ENCODE measurements at places on chromosomes 13 and 19. TPM values are rescaled to one million over a fixed set of nuclear protein-coding genes. Genes with fewer than 3 reads are reported as not detected.
A peak's percentile ranks its signal among the peaks of the same experiment; 100 is the strongest.

The KCNC3 gene
- total RNA-seq = 11.9 TPM

The SETDB2 gene
- 9.5 TPM for total RNA-seq

DNA sequence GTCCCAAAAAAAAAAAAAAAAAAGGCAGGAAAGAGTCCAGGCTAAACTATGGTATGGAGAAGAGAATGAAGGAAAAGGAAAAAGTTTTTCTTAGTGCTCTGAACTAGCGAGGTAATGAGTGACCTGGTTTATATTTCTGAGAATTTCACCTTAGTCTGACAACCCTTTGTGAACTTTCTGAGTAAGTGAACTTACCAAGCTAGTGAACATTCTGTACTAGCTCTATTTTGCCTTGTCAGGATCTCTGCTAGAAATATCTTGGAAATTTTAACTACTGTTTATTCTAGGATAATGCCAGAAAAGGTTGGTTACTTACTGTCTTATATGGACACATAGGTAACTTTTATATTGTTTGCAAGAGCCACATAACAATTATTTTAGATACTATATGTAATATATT lies 4.4 kb downstream of the TRIM13 start:
- no peak for DNase-seq
- no peaks in the 10 kb centered on the region for H3K27me3 ChIP-seq
- no peak overlapping the region for H3K4me3 ChIP-seq
- H3K36me3 ChIP-seq = peaks cover 78% of the 10 kb centered on the region

- no peak overlapping the region for H3K4me3 ChIP-seq
- peaks cover 61% of the 10 kb centered on the region for H3K36me3 ChIP-seq
- no peaks in the 10 kb centered on the region for H3K4me1 ChIP-seq
- H3K27ac ChIP-seq = no peak overlapping the region
Measured at GRCh38 chr13:21395953-21396352, 63.1 kb downstream of the ZDHHC20 start.

- no peak for DNase-seq
- H3K36me3 ChIP-seq = no peaks in the 10 kb centered on the region
- no peaks in the 10 kb centered on the region for H3K4me1 ChIP-seq
- no peak overlapping the region for H3K27ac ChIP-seq
- H3K4me3 ChIP-seq = no peak overlapping the region
- no peaks in the 10 kb centered on the region for H3K27me3 ChIP-seq
Measured at GRCh38 chr13:30400376-30400775, 21.9 kb upstream of the UBE2L5 start.

The HRC gene
- 2.9 TPM for total RNA-seq

- no peaks in the 10 kb centered on the region for H3K4me1 ChIP-seq
- peak; percentile 38 for DNase-seq
- peaks cover 38% of the 10 kb centered on the region for H3K36me3 ChIP-seq
- H3K27ac ChIP-seq = no peak overlapping the region
- H3K4me3 ChIP-seq = no peak overlapping the region
- no peaks in the 10 kb centered on the region for H3K27me3 ChIP-seq
Measured at GRCh38 chr19:48154003-48154402, 16.1 kb downstream of the LIG1 start.

DNA sequence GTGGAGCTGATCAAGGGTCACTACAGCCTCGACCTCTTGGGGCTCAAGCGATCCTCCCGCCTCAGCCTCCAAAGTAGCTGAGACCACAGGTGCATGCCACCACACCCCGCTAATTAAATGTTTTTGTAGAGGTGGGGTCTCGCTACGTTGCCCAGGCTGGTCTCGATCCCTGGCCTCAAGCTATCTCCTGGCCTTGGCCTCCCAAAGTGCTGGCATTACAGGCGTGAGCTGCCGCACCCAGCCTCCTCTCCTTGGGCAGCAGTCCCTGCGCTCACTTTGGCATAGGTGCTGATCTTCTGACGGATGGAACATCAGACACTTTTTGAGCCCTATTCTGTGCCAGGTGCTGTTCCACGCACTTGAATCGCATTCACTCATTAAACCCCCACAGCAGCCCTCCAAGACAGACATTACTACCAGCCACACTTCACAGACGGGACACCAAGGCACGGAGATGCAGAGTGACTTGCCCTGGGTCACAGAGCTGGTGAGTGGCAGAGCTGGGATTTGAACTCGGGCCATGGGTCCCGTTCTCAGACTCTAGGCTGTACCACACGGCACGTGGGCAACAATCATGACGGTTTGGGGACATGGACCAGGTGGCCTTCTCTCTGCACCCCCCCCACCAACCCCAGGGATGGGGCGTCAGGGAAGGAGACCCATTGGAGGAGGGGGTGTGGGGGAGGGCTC lies 3.2 kb downstream of the MEIS3 start:
- DNase-seq = no peak
- H3K36me3 ChIP-seq = peaks cover 17% of the 10 kb centered on the region
- no peak overlapping the region for H3K4me3 ChIP-seq
- H3K27me3 ChIP-seq = peaks cover 4% of the 10 kb centered on the region
- no peaks in the 10 kb centered on the region for H3K4me1 ChIP-seq
- H3K27ac ChIP-seq = no peak overlapping the region

The CPB2 gene
- total RNA-seq = not detected

- peaks cover 79% of the 10 kb centered on the region for H3K36me3 ChIP-seq
- H3K4me3 ChIP-seq = peak overlapping the region; percentile 75
- no peaks in the 10 kb centered on the region for H3K4me1 ChIP-seq
- no peak for DNase-seq
Measured at GRCh38 chr19:11949201-11949600, 15.6 kb upstream of the ZNF763 start.

The LIM2 gene
- total RNA-seq = not detected

GRCh38 chr19:17703824-17704463 lies 15.3 kb upstream of the MAP1S start:
- DNase-seq = peak; percentile 91
- H3K4me1 ChIP-seq = no peaks in the 10 kb centered on the region
- H3K27me3 ChIP-seq = no peaks in the 10 kb centered on the region
- H3K27ac ChIP-seq = no peak overlapping the region
- no peaks in the 10 kb centered on the region for H3K36me3 ChIP-seq

DNA sequence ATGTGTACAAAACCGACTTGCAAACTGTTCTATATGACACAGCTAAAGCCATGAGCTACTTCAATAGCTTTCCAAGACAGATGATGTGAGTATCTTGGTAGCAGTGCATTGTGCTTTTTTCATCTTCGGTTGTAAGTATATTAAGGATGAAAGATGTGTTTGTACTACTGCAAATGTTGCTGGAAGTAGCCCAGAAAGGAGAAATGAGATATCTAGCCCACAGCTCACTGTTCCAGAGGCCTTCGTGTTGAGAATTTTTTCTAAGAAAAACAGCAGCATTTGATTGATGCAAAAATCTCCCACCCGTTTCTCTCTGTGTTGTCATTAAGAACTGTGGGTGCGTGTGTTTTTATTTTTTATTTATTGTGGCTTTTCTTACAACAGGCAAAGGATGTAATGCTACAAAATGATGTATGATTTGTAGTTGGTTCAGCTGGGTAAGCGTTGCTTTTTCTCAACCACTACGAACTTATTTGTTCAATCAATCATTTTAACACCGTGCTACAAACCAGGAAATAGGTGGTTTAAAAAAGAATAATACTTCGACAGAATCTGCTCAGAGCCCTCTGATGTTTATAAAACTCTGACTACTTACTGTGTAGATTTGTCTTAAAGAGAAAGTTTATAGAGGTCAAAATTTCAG lies 41.6 kb upstream of the RFC3 start:
- H3K4me1 ChIP-seq = peaks cover 15% of the 10 kb centered on the region
- no peak for DNase-seq
- no peaks in the 10 kb centered on the region for H3K27me3 ChIP-seq
- H3K27ac ChIP-seq = peak overlapping the region; percentile 90
- H3K36me3 ChIP-seq = no peaks in the 10 kb centered on the region

GRCh38 chr19:13689085-13689484 lies 75.2 kb upstream of the MRI1 start:
- no peaks in the 10 kb centered on the region for H3K27me3 ChIP-seq
- no peak overlapping the region for H3K27ac ChIP-seq
- H3K4me1 ChIP-seq = no peaks in the 10 kb centered on the region

- H3K27ac ChIP-seq = no peak overlapping the region
- no peak overlapping the region for H3K4me3 ChIP-seq
- H3K36me3 ChIP-seq = no peaks in the 10 kb centered on the region
- H3K4me1 ChIP-seq = no peaks in the 10 kb centered on the region
- DNase-seq = no peak
Measured at GRCh38 chr13:75365724-75366173, 116.2 kb downstream of the TBC1D4 start.

DNA sequence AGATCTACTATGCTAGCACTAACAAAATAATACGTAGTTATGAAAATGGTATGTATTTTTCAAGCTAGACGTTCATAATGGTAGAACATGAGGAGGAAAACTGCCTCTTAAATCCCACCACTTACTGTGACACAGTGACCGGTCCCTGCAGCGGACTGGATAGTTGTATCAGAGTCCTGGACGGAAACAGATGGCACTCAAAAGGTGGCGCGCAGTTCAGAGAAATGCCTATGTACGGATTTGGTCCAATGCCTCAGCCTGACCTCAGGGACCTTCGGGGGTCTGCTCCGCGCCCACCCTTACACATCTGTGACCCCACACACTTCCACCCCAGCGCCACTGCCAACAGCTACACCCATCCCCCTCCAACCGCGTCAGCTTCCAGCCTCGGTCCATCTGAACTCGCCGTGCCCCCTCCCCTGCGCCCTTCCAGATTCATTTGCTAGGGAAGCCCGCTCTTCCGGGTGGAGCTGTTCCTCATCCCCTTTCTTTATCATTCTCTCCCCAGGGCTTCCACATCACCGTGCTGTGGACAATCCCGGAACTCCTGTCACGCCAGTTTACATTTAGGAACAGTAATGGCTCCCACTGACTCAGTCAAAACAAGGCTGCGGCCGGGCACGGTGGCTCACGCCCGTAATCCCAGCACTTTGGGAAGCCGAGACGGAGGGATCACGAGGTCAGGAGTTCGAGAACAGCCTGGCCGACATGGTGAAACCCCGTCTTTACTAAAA lies 792 bp upstream of the LENG8 start:
- peaks cover 33% of the 10 kb centered on the region for H3K36me3 ChIP-seq
- DNase-seq = peak; percentile 79
- H3K27ac ChIP-seq = peak overlapping the region; percentile 97
- H3K27me3 ChIP-seq = no peaks in the 10 kb centered on the region
- peak overlapping the region; percentile 97 for H3K4me3 ChIP-seq

The LRRC8E gene
- total RNA-seq = 2.0 TPM

- H3K27ac ChIP-seq = no peak overlapping the region
- peaks cover 53% of the 10 kb centered on the region for H3K36me3 ChIP-seq
- H3K4me1 ChIP-seq = no peaks in the 10 kb centered on the region
Measured at GRCh38 chr13:110677731-110678545, 28.0 kb downstream of the CARS2 start.

DNA sequence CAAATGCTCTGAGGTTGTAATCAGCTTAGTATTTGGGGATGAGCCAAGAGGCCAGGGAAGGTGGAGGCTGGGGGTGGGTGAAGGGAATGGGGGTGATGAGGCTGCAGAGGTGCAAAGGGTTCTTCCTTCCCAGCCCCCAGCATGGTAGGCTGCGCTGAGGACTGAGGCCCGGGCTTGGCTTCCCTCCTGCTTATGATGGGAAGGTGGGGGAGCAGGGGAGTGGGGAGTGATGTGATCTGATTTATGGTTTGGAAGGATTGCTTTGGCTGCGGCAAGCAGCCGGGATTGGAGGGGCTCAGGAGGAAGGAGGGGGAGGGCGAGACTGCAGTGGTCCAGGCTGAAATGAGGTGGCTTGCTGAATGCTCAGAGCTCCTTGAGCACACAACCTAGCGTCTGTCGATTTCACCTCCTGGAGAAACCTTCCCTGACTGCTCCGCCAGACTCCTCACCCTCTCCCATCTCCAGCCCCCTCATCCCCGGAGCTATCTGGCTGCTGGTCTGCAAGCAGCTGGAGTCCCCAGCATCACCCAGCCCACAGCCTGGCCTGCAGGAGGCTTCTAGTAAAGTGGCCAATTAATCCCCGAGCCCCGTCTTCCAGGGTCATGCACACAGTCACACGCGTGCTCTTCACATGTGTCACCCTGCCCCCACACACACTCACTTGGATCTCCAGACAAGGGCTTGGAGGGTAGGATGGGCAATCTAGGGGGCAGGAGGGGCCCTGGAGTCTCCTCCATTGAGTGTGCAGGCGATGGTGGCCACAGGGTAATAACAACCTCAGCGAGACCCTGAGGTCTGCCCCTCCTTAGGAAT lies 757 bp upstream of the CLEC11A start:
- H3K27ac ChIP-seq = no peak overlapping the region
- no peak for DNase-seq
- peaks cover 16% of the 10 kb centered on the region for H3K27me3 ChIP-seq
- H3K4me1 ChIP-seq = no peaks in the 10 kb centered on the region
- H3K36me3 ChIP-seq = no peaks in the 10 kb centered on the region

DNA sequence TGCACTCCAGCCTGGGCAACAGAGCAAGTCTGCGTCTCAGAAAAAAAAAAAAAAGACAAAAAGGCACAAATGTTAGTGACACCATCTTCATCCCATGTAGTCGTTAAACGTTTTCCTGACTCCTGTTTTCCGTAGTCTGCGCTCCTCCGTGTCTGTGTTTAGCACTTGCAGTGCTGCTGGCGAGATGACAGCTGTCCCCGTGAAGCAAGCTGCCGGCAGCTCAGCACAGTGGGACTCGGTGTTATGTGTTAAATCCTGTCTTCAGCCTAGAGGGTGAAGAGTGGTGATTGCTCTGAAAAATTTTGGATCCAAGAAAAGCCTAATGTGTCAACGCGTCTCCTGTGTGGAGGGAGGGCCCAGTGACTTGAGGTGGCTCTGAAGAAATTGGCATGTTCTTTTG lies 18.4 kb downstream of the UBXN6 start:
- no peaks in the 10 kb centered on the region for H3K27me3 ChIP-seq
- no peak overlapping the region for H3K27ac ChIP-seq
- DNase-seq = no peak
- H3K36me3 ChIP-seq = peaks cover 53% of the 10 kb centered on the region

- H3K4me3 ChIP-seq = no peak overlapping the region
- H3K36me3 ChIP-seq = peaks cover 91% of the 10 kb centered on the region
- DNase-seq = no peak
- H3K4me1 ChIP-seq = no peaks in the 10 kb centered on the region
- H3K27me3 ChIP-seq = no peaks in the 10 kb centered on the region
Measured at GRCh38 chr13:110664041-110664440, 41.9 kb downstream of the CARS2 start.

GRCh38 chr13:95156208-95156607 lies 145.0 kb downstream of the ABCC4 start:
- H3K27ac ChIP-seq = no peak overlapping the region
- no peak for DNase-seq
- peaks cover 42% of the 10 kb centered on the region for H3K36me3 ChIP-seq
- no peaks in the 10 kb centered on the region for H3K27me3 ChIP-seq
- H3K4me1 ChIP-seq = peaks cover 19% of the 10 kb centered on the region

GRCh38 chr13:25167382-25168174 lies 4.5 kb downstream of the AMER2 start:
- no peak overlapping the region for H3K27ac ChIP-seq
- no peak overlapping the region for H3K4me3 ChIP-seq
- DNase-seq = no peak
- H3K27me3 ChIP-seq = peaks cover 33% of the 10 kb centered on the region
- no peaks in the 10 kb centered on the region for H3K36me3 ChIP-seq
- no peaks in the 10 kb centered on the region for H3K4me1 ChIP-seq

- peaks cover 4% of the 10 kb centered on the region for H3K4me1 ChIP-seq
- no peak overlapping the region for H3K27ac ChIP-seq
- H3K36me3 ChIP-seq = no peaks in the 10 kb centered on the region
Measured at GRCh38 chr19:18644196-18645034, 7.6 kb downstream of the KLHL26 start.

All from endodermal cell (in vitro differentiated cells).